Kidney epithelial cell (primary cell): ENCODE measurements at places on chromosomes 11 and 22. TPM values are rescaled to one million over a fixed set of nuclear protein-coding genes. Genes with fewer than 3 reads are reported as not detected.

DNA sequence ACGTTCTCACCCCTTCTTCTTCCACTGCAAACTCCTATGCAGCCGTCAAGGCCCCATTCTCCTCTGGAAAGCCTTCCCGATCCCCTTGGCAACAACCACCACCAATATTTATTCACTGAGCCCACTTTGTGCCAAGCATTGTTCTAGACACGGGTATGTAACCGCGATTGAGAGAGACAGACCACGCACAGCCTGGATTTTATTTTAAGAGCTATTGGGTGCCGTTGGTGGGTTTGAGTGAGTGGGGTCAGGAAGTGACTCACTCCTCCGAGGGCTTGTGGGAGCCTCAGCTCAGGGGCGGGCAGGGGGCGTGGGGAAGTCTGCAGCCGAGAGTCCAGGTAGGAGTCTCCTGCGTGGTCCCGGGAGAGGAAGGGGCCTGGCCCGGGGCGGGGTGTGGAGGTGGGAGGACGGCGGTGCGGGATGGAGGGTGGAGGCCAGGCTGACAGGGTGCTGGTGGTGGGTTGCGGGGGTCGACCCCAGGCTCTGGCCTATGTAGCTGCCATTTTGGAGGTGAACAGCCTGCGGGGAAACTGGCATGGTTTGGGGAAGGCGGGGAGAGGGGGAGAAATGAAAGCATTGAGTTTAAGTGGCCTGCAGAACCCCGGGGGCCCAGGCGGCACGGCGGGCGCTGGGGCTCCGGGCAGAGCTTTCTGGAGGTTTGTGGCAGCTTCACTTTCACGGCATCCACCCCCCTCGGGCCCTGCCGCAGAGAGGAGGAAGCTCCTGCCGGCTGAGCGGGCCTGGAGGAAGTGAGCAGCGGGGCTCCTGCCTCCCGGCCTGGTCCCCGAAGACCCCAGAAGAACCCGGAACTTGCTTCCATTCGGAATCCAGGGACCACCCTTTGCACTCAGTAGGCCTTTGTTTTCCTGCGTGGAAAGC lies 547 bp downstream of the PARVG start:
- DNase-seq: no peak

GRCh38 chr22:44584256-44584902 lies 86.3 kb upstream of the RTL6 start:
- no peak for DNase-seq

GRCh38 chr11:130894322-130895025 lies 21.8 kb downstream of the SNX19 start:
- DNase-seq: no peak

GRCh38 chr11:16184588-16184987 lies 171.8 kb downstream of the SOX6 start:
- DNase-seq: peak; percentile 51

DNA sequence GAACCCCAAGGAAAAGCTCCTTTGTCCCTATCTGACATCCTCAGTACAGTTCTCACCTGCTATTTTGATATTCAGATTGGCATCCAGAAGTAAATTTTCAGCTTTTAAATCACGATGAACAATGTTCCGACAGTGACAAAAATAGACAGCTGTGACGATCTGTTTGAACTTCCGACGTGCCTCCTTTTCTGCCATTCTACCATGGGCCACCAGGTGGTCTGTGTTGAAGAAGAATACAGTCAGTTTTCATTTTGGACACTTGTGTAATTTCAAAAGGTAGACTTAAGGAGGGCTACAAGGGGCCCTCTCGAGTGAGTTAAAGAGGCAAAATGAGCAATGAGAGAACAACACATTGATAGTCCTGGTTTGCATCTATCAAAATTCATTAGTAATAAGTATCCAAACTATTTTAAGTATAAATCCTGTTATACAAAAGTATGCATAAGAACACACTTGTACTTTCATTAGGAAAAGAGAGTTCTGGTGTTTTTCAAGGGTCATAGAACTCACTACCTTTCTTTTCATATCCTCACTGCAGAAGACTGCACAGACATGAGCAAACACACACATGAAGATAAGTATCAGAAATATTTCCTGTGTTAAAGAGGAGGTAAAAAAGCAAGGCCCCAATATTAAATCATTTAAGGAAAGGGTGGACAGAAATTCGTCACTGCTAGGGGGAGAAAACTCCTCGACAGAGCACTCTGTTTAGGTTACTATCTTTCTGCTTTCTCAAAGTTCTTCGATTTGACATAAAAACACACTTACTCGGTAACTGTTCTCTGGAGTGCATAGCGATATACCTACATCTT lies 89.9 kb upstream of the APOA1 start:
- DNase-seq: no peak

GRCh38 chr11:28903716-28904115 lies 795.5 kb downstream of the METTL15 start:
- DNase-seq: no peak

DNA sequence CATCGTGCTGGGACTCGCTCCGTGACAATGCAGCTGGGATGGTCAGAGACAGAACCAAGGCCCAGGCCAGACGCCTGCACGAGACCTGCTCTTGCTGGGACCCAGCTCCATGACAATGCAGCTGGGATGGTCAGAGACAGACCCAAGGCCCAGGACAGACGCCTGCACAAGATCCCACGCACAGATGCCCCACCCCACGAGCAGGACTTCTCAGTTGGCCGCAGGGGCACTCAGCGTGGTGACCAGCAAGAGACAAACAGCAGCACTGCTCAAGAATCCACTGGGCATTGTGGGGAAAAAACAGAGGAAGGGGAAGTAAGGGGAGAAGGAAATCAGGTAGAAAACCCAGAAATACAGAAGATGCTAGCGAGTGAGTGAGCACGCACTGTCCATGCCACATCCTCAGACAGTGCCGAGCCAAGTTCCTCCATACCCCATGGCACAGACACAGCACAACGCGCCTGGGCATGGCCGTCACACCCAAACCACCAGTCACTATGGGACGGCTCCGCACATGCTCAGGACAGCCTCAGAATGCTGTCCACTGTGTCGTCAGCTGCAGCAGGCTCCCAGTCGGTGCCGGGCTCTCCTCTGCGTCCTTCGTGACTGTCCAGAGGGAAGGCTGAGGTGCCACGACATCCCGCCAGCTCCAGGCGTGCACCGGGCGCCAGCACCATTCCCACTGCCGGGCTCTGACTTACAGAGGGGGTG lies 44.5 kb downstream of the BRD1 start:
- no peak for DNase-seq

DNA sequence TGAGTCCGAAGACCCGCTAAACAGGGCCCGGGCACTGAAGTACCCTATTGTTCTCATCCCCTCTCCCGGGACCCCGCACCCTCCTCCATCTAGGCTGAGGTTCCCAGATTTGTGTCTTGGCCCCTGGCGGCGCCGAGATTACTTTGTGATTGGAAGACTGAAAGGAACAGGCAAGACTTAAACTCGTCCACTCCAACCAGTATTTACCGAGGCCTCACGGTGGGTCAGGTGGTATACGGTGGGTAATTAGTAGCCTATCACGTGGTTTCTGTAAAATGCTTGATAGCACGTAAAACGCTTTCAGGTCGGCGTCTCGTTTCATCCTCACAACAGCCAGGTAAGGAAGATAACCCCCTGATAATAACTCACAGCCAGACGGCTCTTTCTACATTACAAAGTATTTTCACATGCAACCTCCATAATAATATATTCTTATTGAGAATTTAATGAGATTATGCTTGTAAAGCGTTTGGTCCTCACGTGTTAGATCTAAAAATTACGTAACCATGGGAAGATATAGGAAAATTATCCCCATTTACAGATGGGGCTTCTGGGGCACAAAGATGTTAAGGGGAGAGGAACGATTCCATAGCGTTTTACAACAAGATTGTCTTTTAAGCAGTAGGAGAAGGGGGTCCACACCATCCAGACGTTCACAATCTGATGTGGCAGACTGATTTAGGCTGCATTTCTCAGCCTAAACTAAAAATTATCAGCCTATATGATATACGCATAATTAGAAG lies 642 bp upstream of the PIK3C2A start:
- peak; percentile 65 for DNase-seq

- DNase-seq: no peak
Observed at GRCh38 chr11:28383456-28383855, 275.3 kb downstream of the METTL15 start.

DNA sequence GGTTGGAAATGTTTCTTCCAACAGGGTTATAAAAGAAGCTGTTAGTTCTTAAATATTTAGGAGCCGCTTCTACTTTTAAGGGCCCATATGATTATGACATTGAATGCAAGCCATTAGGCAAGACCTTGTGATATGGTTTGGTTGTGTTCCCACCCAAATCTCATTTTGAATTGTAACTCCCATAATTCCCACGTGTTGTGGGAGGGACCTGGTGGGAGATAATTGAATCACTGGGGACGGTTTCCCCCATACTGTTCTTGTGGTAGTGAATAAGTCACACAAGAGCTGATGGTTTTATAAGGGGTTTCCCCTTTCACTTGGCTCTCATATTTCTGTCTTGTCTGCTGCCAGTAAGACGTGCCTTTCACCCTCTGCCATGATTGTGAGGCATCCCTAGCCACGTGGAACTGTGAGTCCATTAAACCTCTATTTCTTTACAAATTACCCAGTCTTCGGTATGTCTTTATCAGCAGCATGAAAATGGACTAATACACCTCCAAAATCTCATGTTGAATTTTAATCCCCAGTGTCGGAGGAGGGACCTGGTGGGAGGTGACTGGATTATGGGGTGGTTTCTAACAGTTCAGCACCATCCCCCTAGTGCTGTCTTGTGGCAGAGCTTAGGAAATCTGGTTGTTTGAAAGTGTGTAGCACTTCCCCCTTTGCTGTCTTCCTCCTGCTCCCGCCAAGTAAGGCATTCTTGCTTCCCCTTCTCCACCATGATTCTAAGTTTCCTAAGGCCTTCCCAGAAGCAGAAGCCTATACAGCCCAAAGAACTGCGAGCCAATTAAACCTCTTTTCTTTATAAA lies 4.3 kb downstream of the CD59 start:
- no peak for DNase-seq

- DNase-seq: no peak
Observed at GRCh38 chr11:63896071-63896470, 20.9 kb downstream of the RCOR2 start.

DNA sequence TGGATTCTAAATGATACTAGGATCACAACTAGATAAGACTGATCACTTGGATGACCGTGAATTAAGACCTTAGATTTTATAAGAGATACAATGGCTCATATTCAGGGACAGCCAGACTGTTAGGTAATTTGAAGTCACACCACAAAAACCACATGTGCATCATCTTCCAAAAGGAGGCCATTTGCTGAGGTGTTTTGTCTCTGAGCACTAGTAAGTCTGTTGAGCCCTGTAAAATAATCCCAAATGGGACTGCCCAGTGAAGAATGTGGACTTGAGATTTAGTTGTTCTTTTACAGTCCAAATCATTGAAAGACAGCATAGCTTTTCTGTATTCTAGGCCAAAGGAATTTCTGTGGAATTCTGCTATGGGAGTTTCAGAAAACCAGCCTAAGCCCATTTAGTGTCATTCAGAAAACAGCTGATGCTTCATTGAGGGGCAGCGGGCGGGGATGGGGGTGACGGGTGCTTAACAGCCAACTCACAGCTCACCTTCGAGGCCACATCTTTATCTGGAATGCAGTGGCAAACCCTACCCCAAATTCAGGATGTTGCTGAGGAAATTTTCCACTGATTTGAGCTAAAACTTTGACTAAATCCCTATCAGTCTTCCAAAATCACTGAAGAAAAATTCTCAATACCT lies 80.1 kb upstream of the BIRC3 start:
- peak; percentile 34 for DNase-seq

- no peak for DNase-seq
Observed at GRCh38 chr11:71948314-71949027, 19.6 kb downstream of the RNF121 start.

- DNase-seq: no peak
Observed at GRCh38 chr11:47981667-47982404, 1.5 kb downstream of the PTPRJ start.

DNA sequence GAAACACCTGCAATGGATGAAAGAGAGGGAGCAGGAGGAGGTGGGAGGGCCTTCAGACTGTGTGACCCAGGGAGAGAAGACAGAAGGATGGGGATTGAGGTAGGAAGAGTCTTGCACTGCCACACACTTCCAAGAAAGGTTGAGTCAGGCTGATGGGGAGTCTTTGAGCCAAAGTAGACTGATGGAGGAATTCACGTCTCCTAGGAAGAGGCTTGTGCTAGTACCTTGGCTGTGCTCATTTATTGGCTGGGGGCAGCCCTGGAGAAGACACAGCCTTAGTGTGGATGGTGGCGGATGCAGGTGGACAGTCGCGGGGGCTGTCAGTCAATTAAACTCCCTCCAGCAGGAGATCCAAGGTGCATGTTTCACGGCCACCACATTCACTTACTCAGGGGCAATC lies 16.2 kb upstream of the ACCSL start:
- DNase-seq: no peak

DNA sequence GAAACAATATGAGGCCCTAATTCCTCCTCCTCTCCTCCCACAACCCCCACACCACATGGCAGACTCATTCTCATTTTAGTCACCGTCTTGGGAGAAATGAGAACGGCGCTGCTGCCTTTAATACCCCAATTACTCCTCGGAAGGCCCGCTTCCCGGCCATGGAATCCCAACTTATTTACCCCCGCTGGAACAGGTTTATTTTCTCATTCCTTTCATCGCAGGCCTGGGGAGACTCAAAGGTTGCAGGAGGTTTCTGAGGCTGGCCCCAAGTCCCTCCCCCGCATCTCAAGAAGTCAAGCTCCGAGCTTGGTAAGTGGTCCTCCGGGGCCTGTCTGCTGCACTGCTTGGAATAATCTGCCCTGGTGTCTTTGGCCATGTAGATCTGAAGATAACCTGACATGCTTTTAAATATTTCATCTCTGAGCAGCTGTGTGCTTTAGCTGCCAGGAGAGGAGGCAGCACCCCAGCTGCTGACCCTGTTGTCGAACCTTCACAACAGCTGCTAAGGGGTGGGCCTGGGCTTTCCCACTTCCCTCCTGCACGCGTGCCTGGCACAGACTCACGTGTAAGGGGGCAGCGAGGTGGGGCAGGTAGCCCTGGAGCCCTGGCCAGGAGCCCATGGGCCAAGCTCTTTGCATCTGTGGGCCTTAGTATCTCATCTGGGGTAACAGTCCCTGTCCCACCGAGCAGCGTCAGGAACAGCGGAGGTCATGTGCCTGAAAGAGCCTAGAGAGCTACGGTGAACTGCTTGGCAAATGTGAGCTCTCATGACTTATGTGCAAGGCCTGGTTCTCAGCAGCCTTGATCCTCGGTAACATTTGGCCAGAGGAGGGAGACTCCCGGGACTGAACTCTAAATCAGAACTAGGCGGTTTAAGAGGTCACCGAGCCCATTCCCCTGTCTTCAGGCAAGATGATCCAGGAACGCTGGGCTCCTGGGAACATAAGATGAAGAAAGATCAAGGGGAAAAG lies 164.6 kb downstream of the ST3GAL4 start:
- DNase-seq: no peak

DNA sequence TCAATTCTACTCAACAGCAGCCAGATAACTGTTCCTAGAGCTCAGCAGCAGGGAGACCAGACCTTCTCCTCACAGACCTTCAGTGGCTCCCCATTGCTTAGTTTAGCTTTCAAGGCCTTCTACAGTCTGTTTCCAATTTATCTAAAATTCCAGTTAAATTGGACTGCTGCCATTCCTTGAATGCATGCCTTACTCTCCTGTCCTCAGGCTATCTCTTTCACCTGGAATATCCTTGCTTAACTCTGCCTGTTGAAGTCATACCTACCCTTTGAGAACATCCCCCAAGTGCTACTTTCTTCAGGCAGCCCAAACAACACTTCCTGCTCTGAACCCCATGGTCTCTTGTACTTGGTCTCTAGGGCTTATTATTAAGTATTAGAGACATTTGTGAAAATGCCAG lies 120.7 kb upstream of the TENM4 start:
- no peak for DNase-seq

C11orf52 gene
- 3.1 and 5.0 TPM in 2 replicates for total RNA-seq

KIF18A gene
- total RNA-seq: 1.9 and 2.1 TPM in 2 replicates

CRYAB gene
- 23.9 and 43.5 TPM in 2 replicates for total RNA-seq

NXPE2 gene
- total RNA-seq: not detected in 2 replicates

GAB4 gene
- total RNA-seq: not detected in 2 replicates

SDHD gene
- total RNA-seq: 67.8 and 69.7 TPM in 2 replicates

MIAT gene
- total RNA-seq: 0.50 and 3.0 TPM in 2 replicates

MMP11 gene
- total RNA-seq: 41.9 and 48.9 TPM in 2 replicates
